ENCODE measurements at places on chromosomes 3 and 15. TPM values are rescaled to one million over a fixed set of nuclear protein-coding genes. Genes with fewer than 3 reads are reported as not detected.
A peak's percentile ranks its signal among the peaks of the same experiment; 100 is the strongest.

SLC12A8 gene
- total RNA-seq: 29.1 TPM

DNA sequence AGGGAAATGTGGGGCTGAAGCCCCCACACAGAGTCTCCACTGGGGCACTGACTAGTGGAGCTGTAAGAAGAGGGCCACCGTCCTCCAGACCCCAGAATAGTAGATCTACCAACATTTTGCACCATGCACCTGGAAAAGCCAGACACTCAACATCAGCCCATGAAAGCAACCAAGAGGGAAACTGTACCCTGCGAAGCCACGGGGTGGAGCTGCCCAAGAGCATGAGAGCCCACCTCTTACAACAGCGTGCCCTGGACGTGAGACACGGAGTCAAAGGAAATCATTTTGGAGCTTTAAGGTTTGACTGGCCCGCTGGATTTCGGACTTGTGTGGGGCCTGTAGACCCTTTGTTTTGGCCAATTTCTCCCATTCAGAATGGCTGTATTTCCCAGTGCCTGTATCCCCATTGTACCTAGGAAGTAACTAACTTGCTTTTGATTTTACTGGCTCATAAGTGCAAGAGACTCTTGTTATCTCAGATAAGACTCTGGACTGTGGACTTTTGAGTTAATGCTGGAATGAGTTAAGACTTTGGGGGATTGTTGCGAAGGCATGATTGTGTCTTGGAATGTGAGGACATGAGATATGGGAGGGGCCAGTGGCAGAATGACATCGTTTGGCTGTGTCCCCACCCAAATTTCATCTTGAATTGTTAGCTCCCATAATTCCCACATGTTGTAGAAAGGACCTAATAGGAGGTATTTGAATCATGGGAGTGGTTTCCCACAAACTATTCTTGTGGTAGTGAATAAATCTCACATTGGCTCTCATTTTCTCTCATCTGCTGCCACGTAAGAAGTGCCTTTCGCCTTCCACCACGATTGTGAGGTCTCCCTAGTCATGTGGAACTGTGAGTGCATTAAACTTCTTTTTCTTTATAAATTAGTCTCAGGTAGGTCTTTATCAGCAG, 105.8 kb downstream of the CBLB start:
- no peaks in the 10 kb centered on the region for H3K27me3 ChIP-seq
- peaks cover 2% of the 10 kb centered on the region for H3K36me3 ChIP-seq
- DNase-seq: no peak
- no peak overlapping the region for H3K27ac ChIP-seq

PHC3 gene
- 85.6 TPM for total RNA-seq

DNA sequence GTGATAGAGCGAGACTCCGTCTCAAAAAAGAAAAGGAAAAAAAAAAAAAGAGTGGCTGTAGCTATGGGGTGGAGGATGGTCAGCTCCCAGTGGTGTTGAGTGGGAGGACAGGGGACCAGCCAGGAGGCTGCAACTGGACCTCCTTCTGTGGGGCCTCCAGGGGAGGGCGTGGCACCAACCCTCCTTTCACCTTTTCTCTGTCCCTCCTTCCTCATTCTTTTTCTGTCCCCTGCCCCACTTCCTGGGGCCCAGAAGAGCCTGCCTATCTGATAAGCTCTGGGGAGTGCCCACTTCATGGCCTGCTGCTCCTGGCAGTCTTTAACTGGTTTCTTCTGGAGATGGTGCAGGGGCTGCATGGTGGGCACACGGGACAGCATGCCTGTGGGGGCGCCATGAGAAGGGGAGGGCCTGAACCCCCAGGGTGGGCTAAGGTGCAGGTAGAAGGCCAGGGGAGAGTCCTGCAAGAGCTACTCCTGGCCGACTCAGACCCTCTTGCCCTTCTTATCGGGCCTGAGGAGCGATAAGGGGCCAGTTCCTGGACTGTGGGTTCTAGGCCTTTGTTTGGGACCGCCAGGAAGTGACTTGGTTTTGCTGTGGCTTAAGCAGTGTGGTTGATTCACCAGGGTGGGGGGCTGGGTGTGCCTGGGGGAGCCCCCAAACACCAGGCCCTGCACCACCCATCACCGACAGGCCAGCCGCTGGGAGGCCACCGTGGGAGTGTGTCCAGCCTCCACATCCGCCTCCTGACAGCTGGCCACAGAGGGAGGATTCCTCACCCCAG, 49.4 kb upstream of the FLNB start:
- no peaks in the 10 kb centered on the region for H3K27me3 ChIP-seq
- H3K36me3 ChIP-seq: no peaks in the 10 kb centered on the region
- DNase-seq: no peak
- H3K4me3 ChIP-seq: no peak overlapping the region

- H3K4me1 ChIP-seq: no peaks in the 10 kb centered on the region
- H3K27ac ChIP-seq: no peak overlapping the region
- no peaks in the 10 kb centered on the region for H3K36me3 ChIP-seq
- no peak for DNase-seq
- no peak overlapping the region for H3K4me3 ChIP-seq
Measured at GRCh38 chr3:41276191-41276590, 76.9 kb downstream of the CTNNB1 start.

SLC24A5 gene
- total RNA-seq: not detected

- no peak overlapping the region for H3K4me3 ChIP-seq
- no peak for DNase-seq
- H3K27me3 ChIP-seq: no peaks in the 10 kb centered on the region
- no peaks in the 10 kb centered on the region for H3K36me3 ChIP-seq
Measured at GRCh38 chr3:95334461-95334860, 1271.6 kb downstream of the NSUN3 start.

PRR23E gene
- total RNA-seq: not detected

- H3K4me3 ChIP-seq: no peak overlapping the region
- H3K27me3 ChIP-seq: no peaks in the 10 kb centered on the region
- no peaks in the 10 kb centered on the region for H3K4me1 ChIP-seq
- H3K27ac ChIP-seq: no peak overlapping the region
- H3K36me3 ChIP-seq: peaks cover 18% of the 10 kb centered on the region
- no peak for DNase-seq
Measured at GRCh38 chr3:4672725-4673275, 179.7 kb downstream of the ITPR1 start.

NUP210 gene
- total RNA-seq: 22.9 TPM

DNA sequence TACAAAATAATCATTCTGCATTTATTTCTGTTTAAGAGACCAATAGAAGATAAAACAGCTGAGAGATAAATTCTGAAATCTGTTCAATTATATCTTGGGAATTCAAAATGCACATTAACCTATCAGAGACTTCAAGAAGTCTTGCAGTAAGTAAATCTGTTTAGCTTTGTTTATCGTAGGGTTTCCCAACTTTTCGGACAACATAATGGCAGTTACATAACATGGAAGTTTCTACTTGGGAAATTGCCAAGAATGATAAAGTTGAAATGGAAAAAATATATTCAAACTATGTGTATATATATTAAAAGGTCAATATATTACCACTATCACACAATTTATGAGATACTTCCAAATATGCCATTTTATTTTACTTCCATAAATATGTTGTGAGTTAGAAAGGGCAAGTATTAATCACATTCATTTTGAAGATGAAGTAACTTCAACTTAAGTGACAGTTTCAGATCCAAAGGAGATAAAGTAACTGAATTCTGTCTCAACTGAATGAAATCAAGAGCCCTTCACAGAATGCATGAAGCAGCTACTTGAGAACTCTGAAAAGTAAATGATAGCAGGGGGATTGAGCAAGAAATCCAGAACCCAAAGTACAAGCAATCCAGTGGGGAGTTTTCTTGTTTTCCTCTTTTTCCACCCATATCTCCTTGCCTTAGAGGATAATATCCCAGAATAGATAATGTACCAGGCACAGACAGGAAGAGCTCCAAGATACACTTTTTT, 108.8 kb downstream of the PLOD2 start:
- no peak for DNase-seq
- H3K27ac ChIP-seq: no peak overlapping the region
- no peaks in the 10 kb centered on the region for H3K27me3 ChIP-seq
- H3K4me3 ChIP-seq: no peak overlapping the region
- no peaks in the 10 kb centered on the region for H3K4me1 ChIP-seq
- no peaks in the 10 kb centered on the region for H3K36me3 ChIP-seq

GRCh38 chr15:31893780-31894179, 136.5 kb upstream of the CHRNA7 start:
- H3K27me3 ChIP-seq: no peaks in the 10 kb centered on the region
- no peak overlapping the region for H3K27ac ChIP-seq
- no peaks in the 10 kb centered on the region for H3K4me1 ChIP-seq
- H3K36me3 ChIP-seq: no peaks in the 10 kb centered on the region
- no peak overlapping the region for H3K4me3 ChIP-seq

DNA sequence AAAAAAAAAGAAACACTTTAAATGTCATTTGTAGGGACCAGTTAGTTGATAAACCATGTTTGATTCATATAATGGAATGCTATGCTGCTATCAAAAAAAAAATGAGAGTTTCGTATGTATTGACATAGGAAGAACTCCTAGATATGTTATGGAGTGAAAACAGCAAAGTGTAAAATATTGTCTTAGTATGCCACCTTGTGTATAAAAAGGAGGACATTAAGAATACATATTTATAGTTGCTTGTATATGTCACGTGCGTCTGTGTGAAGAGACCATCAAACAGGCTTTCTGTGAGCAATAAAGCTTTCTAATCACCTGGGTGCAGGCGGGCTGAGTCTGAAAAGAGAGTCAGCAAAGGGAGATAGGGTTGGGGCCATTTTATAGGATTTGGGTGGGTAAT, 39.5 kb downstream of the KBTBD8 start:
- no peaks in the 10 kb centered on the region for H3K27me3 ChIP-seq
- no peak for DNase-seq
- no peak overlapping the region for H3K27ac ChIP-seq
- no peaks in the 10 kb centered on the region for H3K4me1 ChIP-seq

- H3K4me3 ChIP-seq: no peak overlapping the region
- H3K4me1 ChIP-seq: no peaks in the 10 kb centered on the region
- no peak for DNase-seq
- H3K27ac ChIP-seq: no peak overlapping the region
- H3K27me3 ChIP-seq: no peaks in the 10 kb centered on the region
Measured at GRCh38 chr3:189288348-189289235, 116.8 kb downstream of the TPRG1 start.

DNA sequence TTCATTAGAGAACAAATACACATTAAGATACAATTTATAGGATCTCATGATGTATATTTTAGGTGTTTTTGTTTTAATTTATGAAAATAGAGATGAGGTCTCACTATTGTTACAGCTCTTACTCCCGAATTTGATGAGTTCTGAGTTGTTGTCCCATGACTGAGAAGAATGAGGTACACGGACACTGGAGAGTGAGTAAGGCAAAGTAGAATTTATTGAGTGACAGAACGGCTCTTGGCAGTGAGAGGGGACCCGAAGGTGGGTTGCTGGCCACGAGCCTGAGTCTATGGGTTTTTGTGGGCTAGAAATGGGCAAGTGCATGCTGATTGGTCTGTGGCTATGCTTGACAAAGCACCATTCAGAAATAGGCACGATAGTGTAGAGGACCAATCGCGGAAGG, 3.1 kb upstream of the RNF168 start:
- no peak overlapping the region for H3K4me3 ChIP-seq
- H3K27ac ChIP-seq: no peak overlapping the region
- H3K27me3 ChIP-seq: no peaks in the 10 kb centered on the region
- no peak for DNase-seq
- no peaks in the 10 kb centered on the region for H3K4me1 ChIP-seq

C3orf20 gene
- total RNA-seq: 0.16 TPM

ICE2 gene
- total RNA-seq: 61.4 TPM

DNA sequence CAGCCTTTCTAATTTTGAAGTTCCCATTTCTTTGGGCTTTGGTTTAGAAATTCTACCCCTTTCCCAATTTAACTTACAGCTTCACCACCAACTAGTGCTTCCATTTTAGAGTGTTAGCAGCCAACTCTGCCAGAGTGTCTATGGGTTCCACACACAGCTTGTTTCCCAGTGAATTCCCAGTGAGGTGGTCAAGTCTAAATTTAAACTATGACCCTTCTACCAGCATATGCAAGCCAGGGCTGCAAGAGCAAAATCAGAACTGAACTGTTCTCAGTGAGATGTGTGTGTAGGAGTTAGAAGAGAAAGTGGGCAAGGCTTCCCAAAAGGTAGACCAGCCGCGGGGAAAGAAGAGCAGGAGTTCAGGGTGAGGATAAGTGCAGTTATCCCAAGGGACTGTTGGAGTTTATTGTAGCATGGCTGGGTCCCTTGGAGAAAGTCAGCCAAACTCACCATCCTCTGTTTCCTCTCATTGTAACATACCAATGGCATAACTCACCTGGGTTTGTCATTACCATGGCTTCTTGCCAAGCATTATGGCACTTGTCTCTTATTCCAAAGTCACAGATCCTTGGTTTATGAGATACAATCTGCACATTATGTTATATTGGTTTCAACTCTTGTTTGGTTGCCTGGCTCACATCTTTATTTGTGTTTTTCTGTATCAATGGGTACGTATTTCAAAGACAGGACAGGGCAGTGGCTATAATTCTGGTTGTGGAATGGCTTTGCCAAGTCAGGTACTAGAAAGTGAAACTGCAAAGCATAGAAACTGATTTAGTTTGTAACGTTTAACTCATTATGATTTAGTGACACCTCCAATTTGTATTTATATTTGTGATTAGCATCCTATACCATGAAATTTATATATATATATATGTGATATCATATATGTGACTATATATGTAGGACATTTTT, 130.2 kb upstream of the UMPS start:
- H3K27ac ChIP-seq: no peak overlapping the region
- no peaks in the 10 kb centered on the region for H3K4me1 ChIP-seq
- no peak for DNase-seq

SFMBT1 gene
- 16.0 TPM for total RNA-seq

GRAMD2A gene
- 5.4 TPM for total RNA-seq

GOLGA6A gene
- total RNA-seq: 0.06 TPM

CD96 gene
- 9.5 TPM for total RNA-seq

GOLGA6L7 gene
- total RNA-seq: not detected

- no peak overlapping the region for H3K27ac ChIP-seq
- no peak for DNase-seq
- H3K4me1 ChIP-seq: peaks cover 3% of the 10 kb centered on the region
- no peak overlapping the region for H3K4me3 ChIP-seq
- H3K27me3 ChIP-seq: no peaks in the 10 kb centered on the region
Measured at GRCh38 chr15:65945616-65946015, 76.3 kb downstream of the RAB11A start.

DNA sequence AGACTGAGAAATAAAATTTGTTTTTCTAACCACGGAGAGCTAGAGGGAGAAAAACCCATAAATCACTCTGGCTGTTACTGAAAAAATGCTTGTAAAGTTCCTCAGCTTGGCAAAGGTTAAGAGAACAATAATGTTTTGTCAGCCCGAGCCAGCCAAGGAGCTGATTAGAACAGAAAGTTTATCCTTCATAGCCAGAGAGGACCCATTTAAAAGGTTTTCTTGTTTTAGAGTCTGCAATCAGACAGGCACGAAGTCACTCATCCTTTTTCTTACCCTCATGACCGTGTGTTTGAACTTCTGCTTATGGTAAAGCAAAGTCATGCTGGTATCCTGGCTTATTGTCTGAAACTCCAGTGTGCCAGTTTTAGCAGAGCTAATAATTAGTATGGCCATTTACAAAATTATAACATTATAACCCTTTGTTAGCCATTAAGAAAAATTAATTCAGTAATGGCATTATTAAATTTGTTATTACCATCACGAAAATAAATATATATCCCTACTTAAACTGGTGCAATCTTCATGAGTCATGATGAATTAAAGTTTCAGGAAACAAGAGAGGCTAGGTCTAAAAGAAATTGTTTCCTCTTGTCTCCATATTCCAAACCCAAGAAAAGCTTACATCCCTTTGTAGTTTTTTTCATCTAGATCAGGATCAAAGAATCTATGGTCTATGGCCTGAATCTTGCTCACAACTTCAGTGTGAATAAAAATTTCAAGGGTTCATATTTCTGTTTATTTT, 13.5 kb upstream of the STXBP5L start:
- H3K4me1 ChIP-seq: no peaks in the 10 kb centered on the region
- peak; percentile 31 for DNase-seq
- H3K27ac ChIP-seq: no peak overlapping the region
- no peaks in the 10 kb centered on the region for H3K36me3 ChIP-seq
- no peak overlapping the region for H3K4me3 ChIP-seq

Data from kidney (tissue), 22 donors.